ENCODE measurements at places on chromosomes 3 and 15. TPM values are rescaled to one million over a fixed set of nuclear protein-coding genes. Genes with fewer than 3 reads are reported as not detected.

The MYRIP gene
- not detected for total RNA-seq

- no peak for DNase-seq
Observed at GRCh38 chr3:52183786-52184445, 14.0 kb upstream of the ALAS1 start.

GRCh38 chr3:64455351-64455750, 230.1 kb upstream of the PRICKLE2 start:
- DNase-seq: no peak

The SPINK8 gene
- total RNA-seq: not detected

DNA sequence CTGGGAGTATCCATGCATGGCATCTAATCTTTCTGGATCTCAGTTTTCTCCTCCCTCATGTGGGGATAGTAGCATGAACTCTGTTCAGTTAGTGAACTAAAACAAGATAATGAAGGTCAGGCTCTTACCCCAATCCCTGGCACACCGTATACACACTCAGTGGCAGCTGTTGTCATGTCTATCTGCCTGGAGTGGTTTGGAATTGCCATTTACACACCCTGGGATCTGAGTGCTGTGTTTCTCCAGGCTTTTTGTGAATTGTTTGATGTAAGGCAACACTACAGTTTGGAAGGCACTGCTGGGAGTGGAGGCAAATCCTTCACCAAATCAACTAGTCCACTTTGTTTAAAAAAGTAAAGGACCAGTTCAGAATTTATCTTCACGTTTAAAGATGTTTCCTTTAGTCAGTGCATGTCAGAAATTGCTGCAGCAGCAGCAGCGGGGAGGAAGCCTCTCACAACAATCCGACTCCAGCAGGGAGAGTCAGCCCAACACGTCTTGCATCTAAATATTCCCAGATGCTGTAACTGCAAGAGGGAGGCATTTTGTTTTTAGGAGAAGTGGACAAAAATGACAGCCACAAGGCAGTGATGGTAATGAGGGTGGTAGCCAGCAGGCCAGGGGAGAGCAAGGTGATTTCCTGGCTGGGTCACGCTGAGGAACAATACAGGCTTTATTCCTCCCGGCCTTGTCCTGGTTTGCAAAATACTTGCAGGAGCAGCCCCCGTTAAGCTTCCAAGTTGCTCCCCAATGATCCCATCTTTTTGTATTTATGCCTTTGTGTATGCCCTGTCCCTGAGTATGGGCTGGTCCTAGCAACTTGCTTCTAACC, 128.5 kb upstream of the LRIG1 start:
- DNase-seq: no peak

- no peak for DNase-seq
Observed at GRCh38 chr3:195013411-195014361, 257.3 kb downstream of the XXYLT1 start.

The HCN4 gene
- total RNA-seq: not detected

DNA sequence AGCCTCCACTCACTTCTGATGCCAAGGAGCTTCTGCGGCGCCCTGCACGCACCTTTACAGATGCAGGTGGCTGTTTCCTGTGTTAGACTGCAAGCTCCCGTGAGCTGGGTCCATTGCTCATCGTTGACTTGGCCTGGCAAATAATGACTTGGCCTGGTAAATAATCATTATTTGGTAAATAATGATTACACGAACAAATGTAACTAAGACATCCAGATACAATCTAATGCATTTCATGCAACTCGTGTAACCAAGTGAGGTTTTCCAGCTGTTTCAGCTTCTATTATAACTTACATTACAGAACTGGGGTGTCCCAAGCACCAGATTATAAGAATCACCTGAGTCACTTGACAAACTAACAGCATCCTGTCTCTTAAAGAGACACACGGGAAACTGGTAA, 92.1 kb upstream of the BHLHE40 start:
- DNase-seq: no peak

The MPI gene
- 56.7 TPM for total RNA-seq

DNA sequence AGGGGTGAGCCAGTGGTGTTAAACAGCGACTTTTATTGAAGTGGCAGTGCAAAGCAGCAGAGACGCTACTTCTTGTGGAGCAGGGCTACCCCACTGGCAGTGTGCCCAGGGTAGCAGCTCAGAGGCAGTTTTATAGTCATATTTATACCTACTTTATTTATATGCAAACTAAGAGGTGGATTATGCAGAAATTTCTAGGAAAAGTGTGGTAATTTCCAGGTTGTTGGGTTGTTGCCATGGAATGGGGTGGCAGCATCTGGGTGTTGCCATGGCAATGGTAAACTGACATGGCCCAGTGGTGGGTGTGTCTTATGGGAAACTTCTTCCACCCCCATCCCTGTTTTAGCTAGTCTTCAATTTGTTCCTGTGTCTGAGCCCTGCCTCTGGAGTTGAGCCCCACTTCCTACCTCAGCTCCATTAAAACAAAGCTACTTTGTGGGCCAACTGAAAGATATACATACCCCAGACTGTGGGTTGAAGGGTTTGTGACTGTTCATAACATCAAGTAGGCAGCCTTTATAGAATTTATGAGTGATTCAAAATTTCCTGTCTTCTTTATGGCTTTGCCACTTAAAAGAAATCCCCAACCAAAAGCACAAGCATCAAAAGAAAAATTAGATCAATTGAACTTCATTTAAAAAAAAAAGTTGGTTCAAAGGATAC, 60.3 kb downstream of the EBLN2 start:
- no peak for DNase-seq

- no peak for DNase-seq
Observed at GRCh38 chr3:32869513-32870047, 51.8 kb downstream of the TRIM71 start.

DNA sequence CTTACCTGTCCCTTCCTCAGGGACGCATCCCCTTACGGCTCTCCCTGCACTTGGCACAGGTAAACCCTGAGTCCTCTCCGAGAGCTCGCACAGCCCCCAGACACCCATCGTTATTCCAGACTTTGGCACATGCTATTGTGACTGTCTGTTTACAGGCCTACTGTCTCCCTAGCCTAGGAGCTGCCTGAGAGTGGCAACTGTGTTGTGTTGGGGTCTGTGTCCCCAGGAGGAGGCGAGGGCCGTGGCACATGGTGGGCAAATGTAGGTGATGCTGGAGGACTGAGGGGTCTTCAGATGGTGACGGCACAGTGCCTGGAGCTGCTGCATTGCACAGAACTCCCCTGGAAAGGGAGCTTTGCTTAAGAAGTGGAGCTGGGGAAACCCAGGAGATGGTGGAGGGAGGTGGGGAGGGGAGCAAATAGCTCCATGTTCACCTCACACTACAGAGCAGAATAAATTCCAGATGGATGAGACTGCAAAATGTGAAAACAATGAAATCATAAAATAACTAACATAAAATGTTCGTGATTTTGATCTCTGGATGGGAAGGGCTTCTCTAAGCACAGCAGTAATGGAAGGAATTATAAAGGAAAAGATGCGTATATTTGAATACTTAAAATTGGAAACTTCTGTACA, 96.5 kb downstream of the SMAD6 start:
- no peak for DNase-seq

The GADL1 gene
- total RNA-seq: not detected

DNA sequence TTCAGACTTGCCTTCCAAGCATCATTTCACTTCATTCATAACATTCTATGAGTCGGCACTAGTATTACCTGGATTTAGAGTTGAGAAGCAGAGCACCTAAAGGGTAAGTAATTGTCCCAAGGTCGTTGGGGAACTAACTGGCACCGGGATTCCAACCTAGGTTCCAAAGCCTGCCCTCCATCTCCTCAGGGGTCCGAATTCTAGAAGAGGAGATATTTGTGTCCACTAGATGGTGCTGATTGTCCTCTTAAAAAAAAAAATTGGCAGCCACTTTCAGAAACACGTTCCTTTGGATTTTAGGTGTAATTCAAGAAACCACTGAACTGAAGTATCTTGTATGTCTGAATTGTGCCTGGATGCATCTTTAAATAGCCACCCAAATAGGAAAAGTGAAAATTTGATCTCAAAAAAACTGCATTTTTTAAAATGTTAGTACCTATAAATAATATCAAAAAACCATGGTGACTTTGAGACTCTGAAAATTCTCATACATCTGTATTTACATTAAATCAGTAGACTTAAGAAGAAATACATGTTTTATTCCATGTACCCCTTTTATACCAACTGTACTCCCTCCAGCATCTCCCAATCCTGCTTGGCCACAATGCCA, 3.9 kb upstream of the FSIP1 start:
- DNase-seq: no peak

The SAXO2 gene
- 1.6 TPM for total RNA-seq

The LZTFL1 gene
- 6.7 TPM for total RNA-seq

The NPTN gene
- total RNA-seq: 33.0 TPM

DNA sequence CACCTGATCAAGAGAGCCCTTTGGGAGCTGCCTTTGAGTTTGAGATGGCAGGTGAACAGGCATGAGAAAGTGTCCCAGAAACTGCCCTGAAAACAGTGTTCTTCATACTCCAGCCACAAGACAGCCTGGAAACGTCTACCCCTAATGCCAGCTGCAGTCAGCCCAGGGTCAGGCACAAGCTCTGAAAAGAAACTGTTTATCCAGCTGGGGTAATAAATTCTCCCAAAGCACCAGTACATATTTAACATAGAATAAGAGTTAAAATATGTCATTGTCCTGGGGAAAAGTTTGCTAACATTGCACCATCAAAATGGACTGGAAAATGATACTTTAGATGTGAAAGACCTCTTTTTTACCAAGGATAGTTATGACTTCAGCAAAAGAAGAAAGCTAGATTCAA, 66.3 kb downstream of the NEK10 start:
- DNase-seq: no peak

The AGBL1 gene
- total RNA-seq: not detected

DNA sequence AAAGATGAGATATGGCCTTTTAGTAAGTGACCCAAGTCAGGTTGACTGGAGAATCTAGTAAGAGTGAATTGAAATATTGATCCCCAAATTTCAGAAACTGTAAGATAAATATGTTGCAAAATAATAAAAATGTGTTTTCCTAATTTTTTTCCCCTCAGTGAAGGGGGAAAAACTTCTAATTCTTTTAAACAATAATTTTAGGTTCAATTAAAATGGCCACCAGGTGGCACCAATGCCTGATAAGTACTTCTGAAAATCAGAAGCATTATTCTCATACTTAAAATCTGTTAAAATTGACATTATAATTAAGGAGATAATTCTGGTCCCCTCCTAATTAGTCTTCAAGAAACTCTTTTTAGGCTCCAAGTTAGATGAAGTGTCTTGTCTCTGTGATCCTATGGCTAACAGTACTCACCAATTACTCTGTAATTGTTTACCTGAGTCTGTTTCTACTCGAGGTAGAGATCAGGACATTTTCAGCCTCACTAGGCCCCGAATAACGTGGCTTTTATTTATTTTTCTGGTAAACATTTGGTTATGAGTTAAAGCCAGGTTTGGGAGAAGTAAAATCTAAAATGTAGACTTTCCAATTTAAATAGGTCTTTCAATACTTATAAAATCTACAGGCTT, 52.6 kb downstream of the NMD3 start:
- DNase-seq: peak; percentile 49

GRCh38 chr3:66507423-66508260, 6.8 kb upstream of the LRIG1 start:
- no peak for DNase-seq

The LRRIQ4 gene
- 0.16 TPM for total RNA-seq

The IL20RB gene
- total RNA-seq: 1.6 TPM

GRCh38 chr3:184295771-184296170, 3.3 kb upstream of the PSMD2 start:
- DNase-seq: no peak

DNA sequence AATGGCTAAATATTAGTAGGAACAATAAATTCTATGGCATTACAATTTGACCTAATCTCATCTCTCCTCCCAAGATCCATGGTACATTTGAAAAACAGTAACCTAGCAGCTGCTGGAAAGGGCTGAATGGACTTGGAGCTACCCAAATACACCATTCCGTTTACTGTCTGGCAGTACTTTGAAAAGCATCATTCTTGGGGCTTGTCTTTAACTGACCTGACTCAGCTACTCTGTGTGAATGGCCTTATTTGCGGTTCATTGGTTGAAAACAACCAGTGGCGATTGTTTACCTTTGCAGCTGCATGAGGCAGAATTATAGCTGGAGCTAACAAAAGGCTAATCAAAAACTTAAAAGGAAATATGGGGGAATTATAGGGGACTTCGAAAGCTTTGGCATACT, 311.2 kb upstream of the MCTP2 start:
- DNase-seq: no peak

GRCh38 chr3:184731786-184732537, 20.1 kb upstream of the MAGEF1 start:
- DNase-seq: no peak

- DNase-seq: no peak
Observed at GRCh38 chr3:183082355-183082915, 16.9 kb downstream of the MCCC1 start.

Data from activated CD8-positive, alpha-beta T cell treated with anti-CD3 and anti-CD28 coated beads, Interleukin-2, amount 10 ng/mL, durations not matched to agents 7 days and 5 days (primary cell).